Right ventricle myocardium superior (tissue), 1 donor: ENCODE measurements at places on chromosomes 3 and 15. TPM values are rescaled to one million over a fixed set of nuclear protein-coding genes. Genes with fewer than 3 reads are reported as not detected.
A peak's percentile ranks its signal among the peaks of the same experiment; 100 is the strongest.

GNB4 gene
- total RNA-seq, result 13.6 TPM

DNA sequence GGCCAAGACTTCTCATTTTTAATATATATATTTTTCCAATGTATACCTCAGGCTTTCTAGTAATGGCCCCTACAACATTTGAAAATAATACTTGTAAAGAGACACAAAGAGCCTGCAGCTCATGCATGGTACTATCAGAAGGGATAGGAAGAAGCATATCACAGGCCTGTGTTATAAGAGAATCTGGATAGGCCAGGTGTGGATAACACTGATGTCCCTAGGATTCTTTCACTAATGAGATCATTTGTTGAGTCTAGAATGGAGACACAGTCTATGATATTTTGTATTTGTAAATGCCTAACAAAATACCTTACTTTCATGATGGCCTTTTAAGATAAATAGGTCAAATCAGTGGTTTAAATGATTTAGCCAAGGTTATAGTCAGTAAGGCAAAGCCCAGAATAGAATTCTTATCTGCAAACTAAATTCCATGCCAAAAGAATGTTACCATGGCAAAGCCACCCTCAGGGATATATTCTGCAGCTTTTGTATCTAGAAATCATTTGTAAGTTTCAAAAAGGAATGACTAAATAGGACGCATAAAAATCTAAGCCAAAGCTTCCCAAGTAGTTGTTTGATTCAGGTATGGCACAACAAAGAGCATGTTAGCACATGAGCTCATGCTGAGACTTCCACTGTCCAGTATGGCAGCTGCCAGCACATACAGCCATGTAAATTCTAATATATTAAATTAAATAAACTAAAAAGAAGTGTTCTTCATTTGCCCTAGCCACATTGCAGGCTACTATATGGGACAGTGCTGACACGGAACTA lies 10.0 kb downstream of the DCP1A start:
- DNase-seq, result no peak

DNA sequence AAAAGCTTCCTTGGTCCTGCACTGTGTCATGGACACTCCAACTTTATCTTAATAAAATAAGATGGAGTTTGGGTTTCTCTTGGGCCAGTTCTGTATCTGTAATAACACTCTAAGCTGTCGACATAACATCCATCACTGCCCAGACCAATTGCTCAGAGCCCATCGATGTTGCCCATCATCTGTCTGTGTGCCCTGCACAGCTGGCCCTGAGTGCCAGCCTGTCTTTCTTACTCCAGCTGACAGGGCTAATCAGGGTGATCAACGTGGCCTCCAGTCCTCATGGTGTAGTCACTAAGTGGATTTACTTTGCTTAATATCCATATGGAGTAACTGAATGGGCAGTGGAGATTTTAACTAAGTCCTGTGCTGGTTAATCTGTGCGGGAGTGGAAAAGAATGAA lies 419.8 kb upstream of the TPM1 start:
- no peak for DNase-seq

- no peak for DNase-seq
Measured at GRCh38 chr15:83845230-83845629, 191.3 kb downstream of the ADAMTSL3 start.

- DNase-seq, result no peak
Measured at GRCh38 chr3:104909198-104909597, 457.5 kb upstream of the ALCAM start.

- DNase-seq, result no peak
Measured at GRCh38 chr3:171169443-171169842, 142.9 kb upstream of the SLC2A2 start.

- peak; percentile 72 for DNase-seq
Measured at GRCh38 chr15:73368301-73369136, at the start of gene HCN4. Gene HCN4, minus strand, starts transcription at chr15:73368958. Its CDS starts 688 bp downstream, at chr15:73368270.

- DNase-seq, result peak; percentile 62
Measured at GRCh38 chr3:113626503-113627371, 69.7 kb downstream of the USF3 start.

ATR gene
- 5.2 TPM for total RNA-seq

FBXW12 gene
- total RNA-seq, result not detected

HERC2 gene
- 42.1 TPM for total RNA-seq

- no peak for DNase-seq
Measured at GRCh38 chr15:30043211-30043655, 39.5 kb upstream of the GOLGA8J start.

DNA sequence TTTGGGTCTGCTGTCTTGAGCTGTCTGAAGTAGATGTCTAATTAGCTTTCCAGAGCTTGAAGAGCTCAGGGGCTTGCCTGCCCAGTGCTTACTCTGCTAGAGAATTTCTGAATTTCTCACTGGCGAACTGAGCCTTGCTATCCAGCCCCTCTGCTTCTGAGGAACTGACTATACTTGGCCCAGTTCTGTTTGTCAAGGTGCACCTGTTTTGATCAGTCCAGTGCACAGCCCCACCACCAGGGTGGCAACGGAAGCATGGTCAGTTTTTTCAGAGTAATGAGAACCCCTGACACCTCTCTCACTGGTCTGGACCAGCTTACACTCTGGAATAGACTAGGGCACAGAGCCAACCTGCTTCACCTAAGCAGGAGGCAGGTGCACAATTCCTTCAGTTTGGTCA lies 25.2 kb downstream of the ITGB5 start:
- DNase-seq, result no peak

- no peak for DNase-seq
Measured at GRCh38 chr15:57462381-57462780, 86.1 kb downstream of the CGNL1 start.

AGBL1 gene
- total RNA-seq, result not detected

GOLGA8O gene
- total RNA-seq, result 1.5 TPM

DNA sequence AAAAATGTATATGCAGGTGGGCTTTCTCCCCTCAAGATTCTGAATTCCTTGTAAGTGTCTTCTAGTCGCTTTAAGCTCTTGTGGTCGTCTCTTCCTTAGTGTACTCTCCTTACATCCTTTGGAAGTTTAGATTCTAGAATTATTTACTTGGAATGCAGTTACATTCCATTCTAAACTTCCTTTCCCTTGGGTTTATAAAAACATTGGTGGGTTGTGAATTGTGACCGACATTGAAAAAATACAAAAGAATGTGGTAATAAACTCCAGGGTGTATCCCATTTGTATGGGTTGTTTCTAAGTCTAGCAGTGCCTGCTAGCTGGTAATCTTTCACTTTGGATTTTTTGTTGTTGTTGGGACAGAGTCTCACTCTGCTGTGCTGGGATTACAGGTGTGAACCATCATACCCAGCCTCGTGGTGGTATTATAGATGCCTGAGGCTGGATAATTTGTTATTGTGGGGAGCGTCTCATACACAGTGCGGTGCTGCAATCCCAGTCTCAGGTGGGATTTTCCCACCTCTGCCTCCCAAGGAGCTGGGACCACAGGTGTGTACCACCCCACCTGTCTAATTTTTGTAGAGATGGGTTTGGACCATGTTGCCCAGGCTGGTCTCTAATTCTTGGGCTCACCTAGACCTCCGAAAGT lies 9.1 kb downstream of the CHD2 start:
- no peak for DNase-seq

GRCh38 chr3:106277731-106278130 lies 408.9 kb upstream of the CBLB start:
- DNase-seq, result no peak

TLR9 gene
- total RNA-seq, result 0.32 TPM

DNA sequence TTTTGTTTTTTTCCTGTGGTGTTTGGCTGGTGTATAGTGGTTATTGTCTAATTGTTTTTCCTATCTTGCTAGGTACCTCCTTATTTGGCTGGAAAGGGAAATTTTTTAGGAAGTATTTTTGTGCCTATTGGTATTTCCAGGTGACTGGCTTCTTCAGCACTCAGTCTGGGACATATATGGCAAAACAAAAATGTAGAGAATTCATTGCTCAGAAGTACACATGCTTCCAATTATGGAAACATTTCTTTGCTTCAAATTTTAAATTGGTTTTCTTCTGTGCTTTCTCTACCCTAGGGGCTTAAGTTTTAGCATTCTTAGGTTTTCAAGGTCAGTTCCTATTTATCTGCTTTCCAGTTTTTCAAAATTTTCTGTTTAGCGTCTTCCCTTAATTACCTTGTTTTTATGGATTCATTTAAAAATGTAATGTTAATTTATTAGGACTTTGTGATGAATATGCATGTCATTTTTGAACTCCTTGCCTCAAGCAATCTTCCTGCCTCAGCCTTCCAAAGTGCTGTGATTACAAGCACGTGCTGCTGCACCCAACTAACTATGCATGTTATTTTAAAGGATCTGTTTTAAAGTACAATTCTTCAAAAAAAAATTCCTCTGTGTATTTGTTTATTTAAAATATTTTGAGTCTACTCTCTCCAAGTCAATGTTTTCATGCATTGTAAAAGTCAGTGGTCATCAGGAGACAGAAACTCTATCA lies 231.9 kb upstream of the DPPA4 start:
- no peak for DNase-seq

- DNase-seq, result no peak
Measured at GRCh38 chr3:177929310-177929709, 606.9 kb upstream of the KCNMB2 start.

PODXL2 gene
- 0.94 TPM for total RNA-seq

GRCh38 chr3:178827285-178827856 lies 244.2 kb downstream of the ZMAT3 start:
- DNase-seq, result no peak

DNA sequence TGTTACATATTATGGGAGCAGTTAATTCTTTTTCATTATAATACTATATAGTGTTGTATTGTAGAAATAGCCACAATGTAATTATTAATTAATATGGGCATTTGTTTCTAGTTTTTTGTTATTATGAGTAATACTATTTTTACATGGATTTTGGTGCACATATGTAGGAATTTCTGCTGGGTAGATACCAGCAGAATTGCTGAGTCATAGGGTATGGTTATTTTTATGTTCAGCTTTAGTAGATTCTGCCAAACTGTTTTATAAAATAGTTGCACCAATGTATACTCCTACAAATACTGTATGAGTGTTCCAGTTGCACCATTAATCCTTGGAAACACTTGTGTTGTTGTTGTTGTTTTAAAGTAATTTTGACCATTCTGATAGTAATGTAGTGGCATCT lies 91.5 kb downstream of the SH3GL3 start:
- DNase-seq, result no peak

DNA sequence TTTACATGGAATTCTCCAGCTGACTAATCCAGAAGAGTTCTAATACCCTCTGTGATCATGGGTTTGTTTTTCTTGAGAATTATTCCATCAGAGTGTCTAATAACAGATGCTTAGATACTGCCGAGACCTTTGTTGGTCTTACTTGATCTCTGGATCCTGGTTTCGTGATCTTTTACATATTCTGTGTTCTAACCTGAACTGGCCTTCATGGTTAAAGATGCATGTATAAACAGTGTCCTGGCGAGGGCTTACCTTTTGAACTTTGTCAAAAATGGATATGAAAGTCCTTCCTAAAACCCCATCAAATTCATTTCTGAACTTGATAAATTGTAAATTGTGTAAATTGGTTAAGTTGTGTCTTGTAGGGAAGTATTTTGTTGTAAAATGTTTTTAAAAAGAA lies 24.8 kb downstream of the UBE2Q2 start:
- no peak for DNase-seq

- DNase-seq, result no peak
Measured at GRCh38 chr3:161100994-161101393, 4.2 kb downstream of the B3GALNT1 start.

DNA sequence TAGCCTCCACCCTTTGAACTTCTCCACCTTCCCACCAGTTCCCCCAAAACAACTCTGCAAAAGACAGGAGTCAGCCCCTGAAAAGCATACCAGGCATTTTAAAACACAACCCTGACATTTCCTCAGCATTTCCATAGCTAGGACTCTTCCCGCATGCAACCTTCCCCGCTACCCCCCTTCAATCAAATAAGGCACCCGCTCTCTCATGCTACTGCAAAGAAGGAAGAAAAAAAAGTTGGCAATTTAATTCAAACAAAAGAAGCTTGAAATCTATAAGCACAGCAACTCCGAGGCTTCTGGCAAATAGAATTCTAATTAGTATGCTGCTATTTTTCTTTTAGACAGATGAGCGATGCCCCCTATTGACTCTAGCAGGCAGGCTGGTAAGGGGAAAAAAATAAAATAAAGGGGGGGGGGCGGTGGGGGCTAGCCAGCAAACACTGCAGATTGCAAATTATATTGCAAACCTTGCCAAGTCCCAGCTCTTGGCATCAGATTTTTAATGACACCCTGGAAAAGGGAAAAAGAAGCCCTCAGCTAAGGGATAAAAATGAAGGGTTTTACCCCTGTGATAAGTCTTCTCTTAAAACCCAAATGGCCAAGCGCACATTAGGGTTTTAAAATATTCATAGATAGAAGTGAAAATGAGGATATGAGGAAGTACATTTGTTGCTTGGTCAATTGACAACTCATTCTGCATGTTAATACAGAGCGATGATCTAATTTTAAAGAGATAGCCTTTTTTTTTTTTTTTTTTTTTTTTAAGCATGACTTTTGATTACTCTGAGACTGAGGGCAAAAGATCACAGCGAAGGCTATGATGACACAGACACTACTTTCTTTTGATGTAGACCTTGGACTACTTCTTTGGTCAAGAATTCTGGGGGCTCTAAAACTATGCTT lies 255.2 kb downstream of the NR2F2 start:
- DNase-seq, result no peak

DNA sequence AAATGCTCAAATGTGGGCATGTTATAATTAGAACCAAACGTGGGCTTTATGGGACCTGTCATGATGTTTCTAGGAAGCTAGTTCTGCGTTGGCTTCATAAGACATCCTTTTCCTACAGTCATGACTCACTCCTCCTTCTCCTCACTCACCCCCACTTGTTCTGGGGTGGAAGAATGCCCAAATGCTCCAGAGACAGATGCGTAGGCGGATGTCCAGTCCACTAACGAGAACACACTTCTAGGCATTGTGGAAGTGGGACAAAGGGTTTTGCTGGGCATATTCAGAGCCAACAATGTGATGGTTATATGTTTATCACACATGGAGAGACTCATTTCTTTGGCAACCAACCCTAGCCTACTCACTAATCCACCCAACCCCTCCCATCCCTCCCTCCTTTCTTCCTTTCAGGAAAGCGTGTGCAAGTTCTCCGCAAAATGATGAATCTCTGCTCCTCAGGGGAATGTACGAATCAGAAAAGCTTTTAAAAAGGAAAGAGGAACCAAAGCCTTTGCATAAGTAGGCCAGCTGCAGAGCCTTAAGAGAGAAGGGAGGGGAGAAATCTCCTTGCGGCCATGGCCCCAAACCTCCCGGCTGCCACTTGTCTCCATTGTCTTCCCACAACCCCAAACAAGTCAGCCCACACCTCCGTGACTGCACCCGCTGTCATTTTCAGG lies 123.0 kb upstream of the SPRED1 start:
- peak; percentile 73 for DNase-seq

MINDY4B gene
- total RNA-seq, result not detected

GRCh38 chr3:155325263-155325835 lies 31.9 kb upstream of the STRIT1 start:
- DNase-seq, result no peak

OSTN gene
- total RNA-seq, result not detected
